ENCODE measurements at places on chromosomes 2 and 18. TPM values are rescaled to one million over a fixed set of nuclear protein-coding genes. Genes with fewer than 3 reads are reported as not detected.
A peak's percentile ranks its signal among the peaks of the same experiment; 100 is the strongest.

GRCh38 chr2:113162173-113162572 is 11.6 kb upstream of the PSD4 start:
- no peak for DNase-seq

DNA sequence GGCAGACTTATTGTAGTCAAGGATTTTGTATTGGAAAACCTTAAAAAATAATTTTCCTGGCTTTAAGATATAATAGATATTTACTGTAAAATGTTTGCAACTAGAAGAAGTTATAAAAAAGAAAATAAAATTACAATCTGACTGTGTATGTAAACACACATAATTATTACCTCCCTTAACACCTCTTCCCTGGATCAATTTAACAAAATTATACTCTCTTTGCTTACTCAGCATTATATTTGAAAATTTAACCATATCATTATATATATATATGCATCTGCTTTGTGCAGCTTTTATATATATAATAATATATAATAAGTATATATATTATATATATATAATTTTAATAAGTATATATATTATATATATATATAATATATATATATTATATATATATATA is 131.7 kb upstream of the FAM98A start:
- DNase-seq = no peak

MYO5B gene
- 2.7 TPM for total RNA-seq

GRCh38 chr18:42559069-42559690 is 556.3 kb downstream of the RIT2 start:
- DNase-seq = no peak

GRCh38 chr2:47218066-47218581 is 63.0 kb upstream of the STPG4 start:
- DNase-seq = peak; percentile 34

DNA sequence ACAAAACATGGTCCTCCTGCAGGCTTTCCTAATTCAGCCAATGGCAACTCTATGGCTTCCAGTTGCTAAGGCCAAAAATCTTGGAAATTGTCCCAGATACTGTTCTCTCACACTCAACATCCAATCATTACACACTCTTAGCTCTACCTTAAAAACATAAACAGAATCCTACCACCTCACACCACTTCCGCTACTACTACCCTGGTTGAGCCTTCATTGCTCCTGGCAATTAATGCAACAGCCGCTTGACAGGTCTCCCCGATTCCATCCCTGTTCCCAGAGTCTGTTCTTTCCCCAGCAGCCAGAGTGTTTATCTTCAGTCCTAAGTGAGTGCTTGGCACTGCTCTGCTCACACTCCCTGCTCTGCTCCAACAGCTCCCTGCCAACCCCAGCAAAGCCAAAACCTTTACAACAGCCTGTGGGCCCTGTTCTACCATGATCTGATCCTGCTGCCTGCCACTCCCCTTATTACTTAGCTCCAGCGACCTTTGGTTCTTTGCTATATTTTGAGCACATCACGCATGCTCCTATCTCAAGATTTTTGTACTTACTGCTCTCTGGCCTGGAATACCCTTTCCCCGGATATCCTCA is 67.5 kb upstream of the AMMECR1L start:
- no peak for DNase-seq

- no peak for DNase-seq
Observed at GRCh38 chr2:15935189-15935588, 5.2 kb upstream of the MYCN start.

DNA sequence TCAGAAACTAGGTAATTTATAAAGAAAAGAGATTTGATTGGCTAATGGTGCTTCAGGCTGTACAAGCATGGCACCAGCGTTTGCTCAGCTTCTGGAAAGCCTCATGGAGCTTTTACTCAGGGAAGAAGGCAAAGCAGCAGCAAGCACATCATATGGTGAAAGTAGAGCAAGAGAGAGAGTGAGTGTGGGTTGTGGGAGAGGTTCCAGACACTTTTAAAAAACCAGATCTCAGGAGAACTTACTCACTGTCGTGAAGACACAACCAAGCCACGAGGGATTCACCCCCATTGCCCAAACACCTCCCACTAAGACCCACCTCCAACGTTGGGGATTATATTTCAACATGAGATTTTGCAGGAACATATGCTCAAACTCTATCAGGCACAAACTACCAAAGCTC is 554.6 kb upstream of the TNP1 start:
- DNase-seq = no peak

GAD1 gene
- 25.8 TPM for total RNA-seq

GRCh38 chr18:66048406-66048805 is 297.6 kb downstream of the CDH7 start:
- DNase-seq = no peak

GRCh38 chr2:190970160-190970559 is 43.8 kb downstream of the STAT1 start:
- DNase-seq = no peak

RNF144A gene
- 13.6 TPM for total RNA-seq

GRCh38 chr2:30677231-30677630 is 130.0 kb downstream of the CAPN13 start:
- no peak for DNase-seq

GRCh38 chr2:166376873-166377272 is 1.1 kb upstream of the SCN9A start:
- DNase-seq = no peak

ESPNL gene
- total RNA-seq = 1.5 TPM

- DNase-seq = no peak
Observed at GRCh38 chr2:39431592-39432316, 5.3 kb downstream of the MAP4K3 start.

- no peak for DNase-seq
Observed at GRCh38 chr18:42176599-42176998, 221.6 kb downstream of the PIK3C3 start.

RALB gene
- total RNA-seq = 13.5 TPM

GRCh38 chr2:219396863-219397457 is 9.2 kb upstream of the DNPEP start:
- no peak for DNase-seq

- DNase-seq = peak; percentile 69
Observed at GRCh38 chr2:183124222-183124956, at the start of gene NUP35. TSS of gene NUP35 (plus strand) at chr2:183124443. CDS start at chr2:183124458, 15 bp downstream.

DNA sequence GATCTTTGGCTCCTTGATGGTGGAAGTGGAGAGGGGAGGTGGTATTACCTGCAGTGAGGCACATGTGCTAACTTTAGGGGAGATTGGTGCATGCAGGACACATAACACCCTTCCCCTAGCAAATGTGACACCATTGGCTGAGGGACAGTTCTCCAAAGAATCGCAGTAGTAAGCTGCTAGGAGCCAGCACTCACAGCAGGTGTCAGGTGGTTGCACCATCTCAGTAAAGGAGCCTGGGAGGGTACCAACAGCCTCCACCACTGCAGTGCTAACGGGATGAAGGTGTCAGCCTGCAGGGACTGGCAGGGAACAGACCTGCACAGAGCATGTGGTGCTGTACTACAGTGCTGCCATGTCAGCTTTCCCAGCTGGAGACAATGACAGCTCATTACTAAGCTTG is 127.3 kb upstream of the PIEZO2 start:
- DNase-seq = no peak

ANKRD30B gene
- not detected for total RNA-seq

SLC66A3 gene
- 21.1 TPM for total RNA-seq

DNA sequence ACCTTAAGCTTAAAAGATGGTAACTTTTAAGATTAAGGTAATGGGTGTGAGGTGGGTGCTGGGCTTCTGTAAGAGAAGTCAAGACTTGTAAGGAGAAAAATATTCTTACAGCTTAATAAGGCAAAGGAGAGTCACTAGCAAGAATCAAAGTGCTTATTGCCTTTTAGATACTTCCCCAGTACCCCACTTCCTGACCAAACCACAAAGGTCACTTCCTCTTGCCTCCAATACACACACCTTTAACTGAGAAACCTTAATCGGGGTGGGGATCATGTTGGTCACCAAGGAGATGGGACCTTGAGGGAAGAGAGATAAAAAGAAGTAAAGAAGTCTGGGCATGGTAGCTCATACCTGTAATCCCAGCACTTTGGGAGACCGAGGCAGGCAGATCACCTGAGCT is 10.6 kb upstream of the ATG16L1 start:
- no peak for DNase-seq

REG3G gene
- total RNA-seq = not detected

- DNase-seq = peak; percentile 7
Observed at GRCh38 chr2:2799151-2799697, 468.1 kb upstream of the MYT1L start.

TMEFF2 gene
- 0.26 TPM for total RNA-seq

GRCh38 chr2:14189929-14190328 is 442.6 kb upstream of the LRATD1 start:
- no peak for DNase-seq

DNA sequence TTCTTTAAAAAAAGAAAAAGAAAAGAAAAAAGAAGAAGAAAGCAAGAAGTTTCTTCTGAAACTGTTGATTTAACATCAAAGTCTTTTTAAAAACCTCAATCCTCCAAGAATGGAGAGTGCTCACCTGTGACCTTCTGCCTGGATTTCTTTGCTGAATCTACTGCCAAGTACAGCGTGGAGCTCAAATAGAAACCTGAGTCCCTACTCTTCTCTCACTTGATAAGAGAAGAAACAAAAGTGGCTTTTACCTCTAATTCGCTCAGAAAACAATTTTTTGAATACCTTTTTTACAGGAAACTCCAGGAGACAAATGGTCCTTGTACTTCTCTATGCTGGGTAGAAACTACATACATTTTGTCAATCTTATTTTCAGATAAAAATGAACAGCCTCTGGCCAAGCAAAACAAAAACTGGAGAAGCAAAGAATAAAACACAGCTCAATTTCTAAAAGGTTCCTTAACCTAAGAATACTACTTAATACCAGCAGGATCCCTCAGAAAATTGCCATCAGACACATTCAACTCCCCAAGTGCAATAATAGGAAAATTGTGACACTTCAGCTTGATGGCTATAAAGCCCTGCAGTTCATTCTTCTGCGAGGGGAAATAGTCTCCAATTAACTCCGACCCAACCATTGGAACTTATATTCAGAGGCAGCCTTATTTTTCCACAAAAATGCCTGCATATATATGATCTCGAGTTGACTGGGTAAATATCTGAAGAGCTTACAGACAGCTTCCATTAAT is 85.8 kb downstream of the GRB14 start:
- no peak for DNase-seq

- DNase-seq = no peak
Observed at GRCh38 chr2:69701100-69701945, 40.6 kb upstream of the ANXA4 start.

RAX gene
- total RNA-seq = not detected

DNA sequence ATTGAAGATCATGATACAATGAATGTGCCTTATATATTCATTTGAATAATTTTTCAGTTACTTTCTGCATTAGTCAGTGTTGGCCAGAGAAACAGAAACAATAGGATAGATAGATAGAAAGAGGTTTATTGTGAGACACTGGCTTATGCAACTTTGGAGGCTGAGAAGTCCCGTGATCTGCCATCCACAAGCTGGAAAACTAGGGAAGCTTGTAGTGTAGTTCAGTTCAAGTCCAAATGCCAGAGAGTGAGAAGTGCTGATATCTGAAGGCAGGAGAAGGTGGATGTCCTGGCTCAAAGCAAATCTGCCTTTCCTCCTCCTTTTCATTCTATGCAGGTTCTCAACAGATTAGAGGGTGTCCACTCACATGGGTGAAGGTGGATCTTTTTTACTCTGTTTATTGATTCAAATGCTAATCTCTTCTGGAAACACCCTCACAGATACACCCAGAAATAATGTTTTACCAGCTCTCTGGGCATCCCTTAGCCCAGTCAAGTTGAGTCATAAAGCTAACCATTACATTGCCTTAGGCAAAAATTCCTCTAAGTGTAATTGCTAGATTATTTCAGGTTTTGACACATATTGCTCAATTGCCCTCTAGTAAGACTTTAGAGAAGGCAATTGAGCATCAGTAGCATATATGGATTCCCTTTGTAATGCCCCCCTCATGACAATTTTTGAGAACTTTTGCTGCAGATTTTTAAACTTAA is 341.4 kb downstream of the LPIN1 start:
- no peak for DNase-seq

GRCh38 chr2:79638410-79638809 is 125.6 kb downstream of the CTNNA2 start:
- no peak for DNase-seq

SLC9A4 gene
- not detected for total RNA-seq

CCDC141 gene
- total RNA-seq = 1.2 TPM

CD8B2 gene
- total RNA-seq = not detected

PDE11A gene
- total RNA-seq = 1.2 TPM

DNA sequence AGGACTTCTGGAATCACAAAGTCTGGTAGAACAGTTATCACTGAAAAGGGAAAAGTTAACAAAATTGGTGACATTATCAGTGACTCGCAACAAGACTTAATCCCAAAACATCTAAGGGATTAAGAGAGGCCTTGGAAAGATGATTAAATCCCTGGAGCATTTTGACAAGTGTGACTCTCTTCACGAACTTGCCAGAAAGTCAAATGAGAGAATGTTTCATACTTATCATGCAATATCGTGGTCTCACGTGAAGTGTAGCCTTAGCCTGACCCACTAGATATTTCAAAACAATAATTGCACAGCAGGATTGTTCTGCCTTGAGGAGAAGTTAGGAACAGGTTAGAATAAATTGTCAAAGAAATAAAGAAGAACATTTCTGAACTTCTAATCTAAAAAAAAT is 104.5 kb downstream of the COL6A3 start:
- DNase-seq = no peak

DNA sequence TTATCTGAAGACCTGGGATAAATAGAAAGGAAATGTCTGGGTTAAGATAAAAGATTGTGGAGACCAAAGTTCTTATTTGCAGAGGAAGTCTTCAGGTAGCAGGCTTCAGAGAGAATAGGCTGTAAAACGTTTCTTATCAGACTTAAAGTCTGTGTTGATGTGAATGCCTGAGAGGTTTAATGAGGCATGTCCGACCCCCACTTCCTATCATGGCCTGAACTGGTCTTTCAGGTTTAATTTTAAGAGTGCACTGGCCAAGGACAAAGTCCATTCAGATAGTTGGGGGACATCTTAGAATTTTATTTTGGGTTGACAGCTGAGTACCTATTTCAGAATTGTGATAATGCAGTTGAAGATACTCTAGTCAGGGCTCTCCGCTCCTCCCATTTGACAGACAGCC is 92.1 kb downstream of the ATL2 start:
- DNase-seq = no peak

TBR1 gene
- 0.37 TPM for total RNA-seq

LINC00305 gene
- total RNA-seq = not detected

DNA sequence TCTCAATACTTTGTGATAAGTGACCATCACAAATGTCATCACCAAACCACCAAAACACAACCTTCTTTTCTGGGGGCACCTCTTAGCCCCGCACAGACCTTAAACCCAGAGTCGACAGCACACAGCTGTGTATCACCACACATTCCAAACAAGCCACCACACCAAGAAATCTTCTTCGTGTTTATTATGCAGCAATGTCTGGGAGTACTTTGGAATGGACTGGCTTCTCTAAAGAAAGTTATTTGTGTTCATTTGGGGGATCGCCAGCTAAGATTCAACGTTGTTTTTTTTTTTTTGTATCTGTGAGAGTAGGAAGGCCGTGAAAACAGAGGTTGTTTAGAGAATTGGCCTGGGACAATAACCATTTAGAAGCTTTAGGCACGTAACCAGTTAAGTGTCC is 1.1 kb upstream of the MTA3 start:
- DNase-seq = no peak

- DNase-seq = no peak
Observed at GRCh38 chr2:166417669-166418068, 41.9 kb upstream of the SCN9A start.
